ENCODE measurements at places on chromosomes 2 and 18.
A peak's percentile ranks its signal among the peaks of the same experiment; 100 is the strongest.

DNA sequence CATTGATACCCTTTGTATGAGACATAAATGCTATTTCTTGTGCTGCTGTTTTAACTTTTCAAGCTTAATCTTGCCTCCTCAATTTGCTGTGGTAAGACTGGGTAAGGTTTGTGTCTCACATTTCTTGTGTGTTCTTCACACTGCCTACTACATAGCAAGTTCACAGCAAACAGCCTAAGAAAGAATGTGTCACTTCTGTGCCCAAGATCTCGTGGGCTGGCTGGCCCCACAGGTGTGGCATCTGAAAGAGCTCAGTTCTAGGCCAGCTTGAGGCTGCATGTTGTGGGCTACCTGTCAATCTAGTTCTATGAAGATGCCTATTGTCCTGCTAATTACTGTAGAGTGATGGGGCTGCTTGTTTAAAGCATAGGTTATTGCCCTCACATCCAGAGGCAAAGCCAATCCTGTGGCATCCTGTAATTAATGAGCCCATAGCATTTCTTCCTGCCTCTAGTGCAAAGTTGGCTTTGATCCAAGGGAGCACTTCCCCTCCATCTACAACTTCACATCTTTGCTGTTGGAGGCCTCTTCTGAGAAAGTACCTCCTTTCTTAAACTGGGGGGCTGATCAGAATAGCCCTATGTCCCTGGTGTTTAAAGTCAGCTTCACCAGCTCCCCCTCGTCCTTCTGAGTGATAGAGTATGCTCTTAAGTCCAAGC, 40.9 kb upstream of the ASPRV1 start:
- DNase-seq = no peak

GRCh38 chr2:146130290-146130689, 1610.4 kb upstream of the ZEB2 start:
- no peak for DNase-seq

- DNase-seq = no peak
Measured at GRCh38 chr2:167862782-167863181, 384.6 kb downstream of the STK39 start.

DNA sequence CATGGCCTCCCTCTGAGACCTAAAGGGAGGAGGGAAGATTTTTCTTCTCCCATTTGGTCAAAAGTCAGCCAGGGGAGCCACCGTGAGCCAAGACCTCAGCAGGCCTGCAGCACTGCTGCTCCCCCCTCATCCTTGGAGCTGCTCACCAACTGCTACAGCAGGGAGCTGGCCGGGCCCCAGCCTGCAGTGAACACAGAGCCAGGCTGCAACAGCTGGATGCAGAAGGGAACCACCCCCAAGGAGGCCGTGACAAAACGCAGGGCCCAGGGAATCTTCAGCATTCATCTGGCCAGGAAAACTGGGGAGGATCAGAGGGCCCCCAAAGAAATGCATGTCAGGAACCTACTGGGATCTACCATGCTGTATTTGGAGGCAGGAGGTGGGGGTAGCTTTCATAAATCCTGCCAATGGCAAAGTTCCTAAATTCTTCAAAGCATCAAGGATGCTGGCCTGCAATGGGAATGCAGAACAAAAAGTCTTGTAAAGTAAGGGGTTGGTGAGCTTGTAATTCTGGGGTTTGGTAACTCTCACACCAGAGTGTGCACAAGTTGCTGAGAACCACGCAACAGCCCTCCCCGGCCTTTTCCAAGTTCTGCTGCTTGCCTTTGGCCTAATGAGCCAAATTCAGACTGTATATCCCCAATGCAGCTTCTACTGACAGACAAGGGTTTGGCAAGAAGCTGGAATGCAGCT, 61.0 kb downstream of the CACNB4 start:
- no peak for DNase-seq

DNA sequence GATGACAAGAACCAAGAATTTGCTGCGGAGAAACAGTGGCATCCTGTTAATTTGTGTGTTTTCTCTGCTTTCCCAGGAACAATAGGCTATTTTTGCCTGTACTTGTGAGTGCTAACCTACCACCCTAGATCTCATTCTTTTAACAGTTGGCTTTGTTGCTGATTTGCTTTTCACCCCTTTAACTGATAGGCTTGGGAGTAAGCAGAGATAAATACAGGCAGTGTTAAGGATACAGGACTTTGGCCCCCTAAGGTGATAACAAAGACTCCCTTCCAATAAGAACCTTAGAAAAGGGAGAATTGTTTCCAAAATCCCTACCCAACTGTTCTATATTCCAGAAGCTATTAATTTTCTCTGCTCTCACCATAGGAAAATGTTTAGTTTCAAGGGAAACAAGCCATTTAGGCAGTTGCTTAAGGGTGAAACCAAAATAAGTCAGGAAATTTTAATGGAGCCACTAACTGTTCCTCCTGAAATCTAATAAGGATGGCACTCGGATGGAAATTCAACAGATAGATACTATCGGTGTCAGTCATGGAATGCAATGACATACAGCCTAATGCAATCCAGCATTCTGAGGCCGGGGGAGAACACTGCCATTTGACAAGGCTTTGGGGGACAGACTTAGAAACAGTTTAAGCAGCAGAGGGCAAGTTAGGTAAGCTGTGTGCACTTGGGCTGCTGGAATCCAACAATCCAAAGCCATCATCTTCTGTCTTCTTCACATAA, 238.8 kb downstream of the RNF152 start:
- no peak for DNase-seq

DNA sequence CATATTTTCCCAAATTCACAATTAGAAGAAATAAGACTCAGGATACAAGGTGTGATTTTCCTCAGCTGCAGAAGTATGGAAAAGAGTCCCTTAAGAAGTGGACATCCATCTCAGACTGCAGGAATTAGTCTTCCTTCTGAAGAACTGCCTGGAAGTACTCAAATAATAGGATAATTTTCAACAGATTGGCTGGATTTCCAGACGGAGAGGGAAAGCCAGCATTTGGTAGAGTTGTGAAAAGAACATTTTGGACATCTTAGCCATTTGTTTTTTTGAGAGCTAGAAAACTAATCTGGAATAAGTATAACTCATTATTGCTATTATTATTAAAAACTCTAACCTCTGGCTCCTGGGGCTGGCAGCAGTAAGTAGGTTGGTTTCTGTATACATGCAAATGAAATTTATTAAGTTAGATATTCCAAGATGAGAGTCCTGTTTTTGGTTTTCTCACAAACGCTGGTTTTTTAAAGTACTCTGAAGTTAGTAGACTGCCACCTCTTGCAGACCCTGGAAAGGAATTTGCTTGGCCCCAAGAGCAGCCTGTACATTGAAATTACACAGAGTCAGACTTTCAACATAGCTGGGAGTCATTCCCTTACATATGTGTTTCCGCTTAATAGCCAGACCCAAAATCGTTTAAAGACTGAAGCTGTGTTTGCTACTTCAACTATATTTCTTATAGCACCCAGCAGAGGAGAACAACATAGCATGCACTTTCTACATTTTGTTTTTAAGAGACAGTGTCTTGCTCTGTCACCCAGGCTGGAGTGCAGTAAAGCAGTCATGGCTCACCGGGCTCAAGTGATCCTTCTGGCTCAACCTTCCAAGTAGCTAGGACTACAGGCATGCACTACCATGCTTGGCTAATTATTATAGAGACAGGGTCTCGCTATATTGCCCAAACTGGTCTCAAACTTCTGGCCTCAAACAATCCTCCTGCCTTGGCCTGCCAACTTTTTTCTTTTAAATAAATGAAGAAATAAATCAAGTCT, 142.4 kb downstream of the THADA start:
- DNase-seq = no peak

GRCh38 chr2:95262896-95263542, 11.2 kb upstream of the PROM2 start:
- DNase-seq = no peak

GRCh38 chr2:28436525-28437051, 43.9 kb downstream of the FOSL2 start:
- DNase-seq = no peak

DNA sequence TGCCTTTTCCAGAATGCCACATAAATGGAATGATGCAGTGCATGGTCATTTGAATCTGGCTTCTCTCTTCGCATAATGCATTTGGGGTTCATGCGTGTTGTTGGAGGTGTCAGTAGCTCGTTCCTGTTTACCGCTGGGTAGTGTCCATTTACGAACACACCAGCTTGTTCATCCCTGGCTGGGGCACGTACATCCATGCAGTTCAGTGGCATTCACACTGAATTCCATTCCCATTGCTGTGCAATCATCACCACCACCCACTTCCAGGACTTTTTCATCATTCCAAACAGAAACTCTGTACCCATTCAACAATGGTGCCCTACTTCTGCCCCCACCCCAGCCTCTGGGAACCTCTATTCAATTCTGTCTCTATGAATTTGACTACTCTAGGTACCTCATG, 14.7 kb upstream of the CIDEA start:
- no peak for DNase-seq

GRCh38 chr18:30499721-30500120, 542.8 kb downstream of the DSC3 start:
- DNase-seq = no peak

DNA sequence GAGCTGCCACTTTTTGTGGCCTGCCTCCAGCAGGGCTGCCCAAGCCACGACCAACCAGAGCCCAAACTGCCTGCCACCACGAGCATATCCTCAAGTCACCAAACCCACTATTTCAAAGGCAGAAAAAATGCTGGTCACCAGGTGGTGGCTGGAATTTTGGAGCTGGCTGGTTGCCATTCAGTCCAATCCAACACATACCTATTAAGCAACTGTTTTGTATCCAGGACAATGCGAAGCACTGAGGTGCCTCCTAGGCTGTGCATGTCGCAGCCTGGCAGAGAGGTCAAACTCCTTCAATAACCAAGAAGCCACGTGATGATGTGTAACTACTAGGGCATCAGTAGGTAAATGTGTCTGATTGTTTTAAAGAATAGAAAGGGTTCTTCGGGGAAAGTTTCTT, 108.3 kb upstream of the PPP1CB start:
- DNase-seq = no peak

GRCh38 chr2:75698918-75699317, 11.8 kb downstream of the GCFC2 start:
- no peak for DNase-seq

GRCh38 chr2:24459224-24460161, 31.6 kb upstream of the NCOA1 start:
- no peak for DNase-seq

GRCh38 chr2:203918264-203918663, 18.3 kb upstream of the ICOS start:
- DNase-seq = no peak

GRCh38 chr2:39486071-39486470, 49.0 kb upstream of the MAP4K3 start:
- DNase-seq = no peak

DNA sequence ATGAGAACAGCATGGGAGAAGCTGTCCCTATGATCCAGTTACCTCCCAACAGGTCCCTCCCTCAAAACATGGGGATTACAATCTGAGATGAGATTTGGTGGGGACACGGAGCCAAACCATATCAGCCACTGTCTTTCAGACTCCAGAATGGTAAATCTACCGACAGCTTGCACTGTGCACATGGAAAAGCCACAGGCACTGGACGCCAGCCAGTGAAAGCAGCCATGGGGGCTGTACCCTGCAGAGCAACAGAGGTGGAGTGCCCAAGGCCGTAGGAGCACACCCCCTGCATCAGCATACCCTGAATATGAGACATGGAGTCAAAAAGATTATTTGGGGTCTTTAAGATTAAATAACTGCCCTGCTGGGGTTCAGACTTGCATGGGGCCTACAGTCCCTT, 218.4 kb downstream of the PDE1A start:
- no peak for DNase-seq

DNA sequence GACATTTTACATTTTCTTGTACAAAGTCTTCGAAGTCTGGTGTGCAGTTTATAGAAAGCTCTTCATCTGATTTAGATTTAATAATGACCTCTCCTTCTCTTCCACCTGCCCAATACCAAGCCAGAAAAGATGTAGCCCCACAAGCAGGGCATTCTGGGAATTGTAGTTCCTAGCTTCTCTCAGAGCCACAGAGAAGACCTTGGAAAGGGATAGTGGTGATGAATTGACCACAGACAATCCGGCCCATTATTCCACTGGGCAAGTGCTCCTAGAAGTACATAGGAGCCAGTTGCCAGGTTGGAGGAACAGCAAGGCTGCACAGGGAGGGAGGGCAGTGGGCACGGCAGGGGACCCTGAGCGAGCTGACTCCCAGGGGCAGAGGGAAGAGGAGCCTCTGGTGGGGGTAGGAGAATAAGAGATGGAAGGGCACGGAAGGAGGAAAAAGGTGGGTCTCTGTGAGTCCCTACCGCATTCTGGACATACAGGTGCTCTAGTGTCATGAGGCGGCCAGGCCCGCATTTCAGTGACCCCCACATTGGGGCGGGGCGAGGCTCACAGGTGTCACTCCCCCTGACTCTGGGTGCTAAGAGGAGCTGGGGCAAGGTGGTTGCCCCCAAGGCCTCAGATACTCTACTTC, 152.5 kb upstream of the HAAO start:
- DNase-seq = no peak

GRCh38 chr18:23136326-23137096, 1.2 kb downstream of the CABLES1 start:
- peak; percentile 20 for DNase-seq

DNA sequence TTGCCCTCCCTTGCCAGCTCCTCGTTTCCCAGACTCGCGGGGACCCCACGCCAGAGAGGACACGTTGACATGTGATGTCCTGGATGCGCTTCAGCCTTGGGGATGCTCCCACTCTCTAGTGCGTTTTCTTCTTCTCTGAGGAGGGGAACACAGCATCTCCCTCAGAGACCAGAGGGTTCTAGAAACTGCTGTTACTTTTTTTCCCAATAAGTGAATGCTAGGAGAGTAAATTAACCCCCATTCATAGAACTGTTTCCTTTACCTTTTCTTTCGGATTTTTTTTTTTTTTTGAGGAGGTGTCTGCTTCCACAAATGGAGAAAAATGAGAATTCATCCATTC, 370 bp upstream of the EFEMP1 start:
- no peak for DNase-seq

DNA sequence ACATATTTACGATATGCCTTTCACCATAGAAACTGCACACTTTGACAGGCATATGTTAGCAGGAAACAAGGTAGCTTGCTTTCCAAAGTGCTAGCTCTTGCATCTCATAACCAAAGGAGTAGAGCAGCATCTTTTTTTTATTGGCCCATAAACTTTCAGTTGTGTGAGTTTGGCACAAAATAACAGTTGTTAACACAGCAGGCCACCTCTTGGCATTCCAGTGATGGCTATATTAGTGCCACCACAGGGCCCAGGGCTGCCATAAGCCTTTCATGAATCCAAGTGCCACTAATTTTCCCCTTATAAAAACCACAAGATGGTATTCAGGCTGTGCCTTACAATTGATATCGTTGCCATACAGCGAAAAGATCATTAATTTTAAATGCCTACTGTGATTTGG, 40.3 kb upstream of the KLF7 start:
- DNase-seq = no peak

GRCh38 chr2:107102176-107102575, 216.2 kb upstream of the ST6GAL2 start:
- DNase-seq = no peak

GRCh38 chr2:32314886-32315285, 37.2 kb downstream of the YIPF4 start:
- DNase-seq = no peak

DNA sequence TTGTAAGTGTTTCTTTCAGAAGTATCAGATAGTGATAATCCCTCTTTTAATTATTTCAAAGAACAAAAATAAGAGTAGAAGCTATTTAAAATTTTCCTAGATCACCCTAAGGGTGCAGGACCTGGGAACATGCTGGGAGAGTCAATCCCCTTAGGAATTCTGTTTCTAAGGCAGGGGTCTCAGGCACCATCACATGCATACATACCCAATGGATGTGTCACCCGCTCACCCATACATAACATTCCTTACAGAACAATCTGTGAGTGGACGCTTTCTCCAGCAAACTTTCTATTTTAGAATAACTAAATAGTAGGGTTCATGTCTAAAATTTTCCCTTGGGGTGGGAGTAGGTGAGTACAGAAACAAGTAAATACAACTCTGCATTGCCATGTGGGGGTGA, 8.4 kb downstream of the DSEL start:
- no peak for DNase-seq

Data from activated CD4-positive, alpha-beta T cell treated with anti-CD3 and anti-CD28 coated beads for 48 hours (primary cell).